Mesenteric fat pad (tissue), 1 donor: ENCODE measurements at places on chromosomes 1 and 21. TPM values are rescaled to one million over a fixed set of nuclear protein-coding genes. Genes with fewer than 3 reads are reported as not detected.

The KLF17 gene
- not detected for total RNA-seq

The SHE gene
- 33.1 TPM for total RNA-seq

The PROK1 gene
- total RNA-seq = 1.3 TPM

The LCE1A gene
- not detected for total RNA-seq

The GNAT2 gene
- not detected for total RNA-seq

The RAB3B gene
- not detected for total RNA-seq

The TIMM17A gene
- total RNA-seq = 61.7 TPM

The HORMAD1 gene
- total RNA-seq = 0.29 TPM

The TNFSF4 gene
- total RNA-seq = 0.45 TPM

DNA sequence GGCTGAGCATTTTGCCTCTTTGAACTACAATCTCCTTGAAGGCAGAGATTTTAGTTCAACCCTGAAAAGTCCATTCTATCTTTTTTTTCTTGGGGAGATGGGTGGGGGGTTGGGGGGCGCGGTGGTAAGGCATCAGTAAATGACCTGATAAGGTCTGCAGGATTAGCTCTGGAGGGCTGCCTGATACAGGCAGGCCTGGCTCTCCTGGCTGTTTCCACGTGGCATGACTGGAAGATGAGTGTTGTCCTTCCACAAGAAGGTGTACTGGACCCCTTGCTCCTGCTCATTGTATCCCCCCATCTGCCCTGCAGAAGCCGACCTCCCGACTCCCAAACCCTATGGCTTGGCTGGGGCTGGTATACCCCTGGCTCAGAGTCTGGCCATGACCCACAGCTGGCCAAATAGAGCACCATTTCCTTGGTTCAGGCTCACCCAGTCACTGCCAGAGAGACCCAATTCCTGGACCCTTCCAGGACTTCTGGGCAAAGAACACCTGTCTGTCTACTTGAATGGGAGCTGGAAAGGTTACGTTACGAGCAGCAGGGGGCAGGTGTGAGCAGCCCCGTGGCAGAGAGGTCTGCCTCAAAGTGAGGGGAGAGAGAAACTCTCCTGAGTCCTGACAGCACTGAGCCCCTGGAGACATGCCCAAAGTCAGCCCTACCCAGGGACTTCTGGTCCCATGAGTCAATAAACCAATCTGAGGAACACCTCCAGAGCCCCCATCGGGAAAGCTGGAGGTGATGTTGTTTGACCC lies 17.0 kb downstream of the DHRS3 start:
- DNase-seq = no peak

GRCh38 chr1:117008656-117009055 lies 7.1 kb downstream of the CD101 start:
- no peak for DNase-seq

- no peak for DNase-seq
Observed at GRCh38 chr1:244319283-244320132, 132.2 kb downstream of the ADSS2 start.

- no peak for DNase-seq
Observed at GRCh38 chr1:219099307-219099706, 74.4 kb upstream of the LYPLAL1 start.

DNA sequence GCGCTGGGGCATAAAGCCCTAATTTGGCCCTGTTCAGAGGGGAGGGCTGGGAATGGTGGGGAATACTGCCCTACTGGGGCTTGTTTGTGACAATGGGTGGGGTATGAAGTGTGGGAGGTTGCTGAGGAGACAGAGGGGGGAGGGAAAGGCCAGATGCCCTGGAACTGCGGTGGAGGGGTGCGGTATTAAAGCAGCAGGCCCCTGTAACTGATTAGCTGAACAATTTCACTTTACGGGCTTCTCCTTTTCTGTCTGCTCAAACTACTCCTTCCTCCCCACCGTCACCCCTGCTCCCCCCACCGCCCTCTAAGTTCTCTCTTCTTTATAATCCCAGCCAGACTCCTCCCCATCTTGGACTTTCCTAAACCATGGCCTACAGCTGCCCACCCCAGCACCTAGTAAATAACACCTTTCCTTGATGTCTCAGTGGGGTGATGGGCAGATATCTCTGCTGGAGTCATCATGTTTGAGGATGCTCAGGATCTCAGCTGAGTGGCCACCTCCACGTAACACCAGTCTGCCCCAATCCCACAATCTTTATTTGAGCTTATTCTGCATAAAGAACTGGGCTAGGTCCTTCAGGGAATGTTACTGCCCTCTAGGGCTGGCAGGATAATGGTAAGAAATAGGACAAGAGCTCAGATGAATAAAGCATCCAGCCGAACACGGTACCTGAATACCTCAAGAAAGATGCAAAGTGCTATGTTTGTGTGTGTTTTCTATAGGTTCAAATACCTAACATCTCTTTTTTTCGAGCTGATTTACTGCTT lies 33.5 kb downstream of the XCL1 start:
- DNase-seq = no peak

- no peak for DNase-seq
Observed at GRCh38 chr21:43707462-43707861, 11.5 kb upstream of the PDXK start.

- no peak for DNase-seq
Observed at GRCh38 chr1:31627301-31627929, 9.9 kb downstream of the HCRTR1 start.

GRCh38 chr1:172727956-172728603 lies 69.2 kb downstream of the FASLG start:
- no peak for DNase-seq

GRCh38 chr21:34648739-34649297 lies 20.0 kb upstream of the CLIC6 start:
- DNase-seq = no peak

DNA sequence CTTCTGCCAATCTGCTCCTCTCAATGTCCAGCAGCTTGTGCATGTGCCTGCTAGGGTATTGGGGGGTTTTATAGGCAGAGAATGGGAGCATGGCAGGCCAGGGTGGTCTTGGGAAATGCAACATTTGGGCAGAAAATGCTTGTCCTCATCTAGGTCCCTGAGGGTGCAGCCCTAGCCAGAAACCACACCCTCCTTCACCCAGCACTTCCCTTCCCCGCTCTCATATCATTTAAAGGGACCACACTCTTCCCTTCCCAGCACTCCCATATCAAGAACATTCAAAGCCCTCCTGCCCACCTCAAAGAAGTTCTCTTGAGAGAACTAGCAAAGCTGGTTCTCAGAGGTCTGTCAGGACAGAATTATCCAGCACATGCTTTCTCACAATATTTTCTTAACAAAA lies 62.1 kb downstream of the HSD3B1 start:
- DNase-seq = no peak

DNA sequence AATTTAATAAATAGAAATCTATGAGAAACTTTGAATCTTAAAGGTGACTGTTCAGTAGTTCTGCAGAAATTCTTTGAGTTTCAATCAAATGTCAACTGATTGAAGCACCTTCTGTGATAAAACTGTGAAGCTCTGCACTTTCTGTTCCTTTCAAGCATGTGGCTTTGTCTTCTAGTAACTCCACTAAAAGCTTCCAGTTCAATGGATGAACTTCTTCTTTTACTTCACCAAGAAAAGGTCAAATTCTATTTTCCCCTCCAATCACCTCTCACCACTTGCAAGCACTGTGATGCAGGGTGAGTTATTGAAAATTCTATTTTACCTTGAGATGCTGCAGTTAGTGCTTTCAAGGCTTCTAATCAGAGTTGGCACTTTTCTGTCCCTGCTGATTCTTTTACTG lies 515.3 kb upstream of the B3GALT2 start:
- no peak for DNase-seq
